Stomach (tissue), 19 donors: ENCODE measurements at places on chromosomes 13 and 19. TPM values are rescaled to one million over a fixed set of nuclear protein-coding genes. Genes with fewer than 3 reads are reported as not detected.

DNA sequence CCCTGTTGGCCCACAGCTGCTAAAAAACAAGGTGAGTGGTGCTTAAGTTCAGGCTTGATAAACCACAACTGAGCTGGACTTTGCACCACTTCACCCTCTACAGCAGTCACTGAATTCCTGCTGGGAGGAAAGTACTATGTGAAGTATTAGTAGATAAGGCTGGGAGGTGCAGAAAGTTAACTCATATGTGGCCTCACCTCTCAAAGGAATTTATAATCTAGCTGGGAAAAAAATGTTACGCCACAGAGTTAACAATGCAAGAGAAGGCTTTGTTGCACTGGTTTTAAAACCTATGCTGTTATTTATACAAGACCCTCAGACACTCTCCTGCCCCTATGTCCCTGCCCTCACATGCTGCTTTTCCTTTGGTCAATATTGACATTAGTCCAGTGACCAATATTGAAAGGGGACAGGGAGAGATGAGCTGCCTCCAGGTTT is 60.9 kb downstream of the LIG4 start:
- peak; percentile 92 for DNase-seq

- DNase-seq: peak; percentile 82
These were observed 5.8 kb downstream of the SPHK2 start for GRCh38 chr19:48624791-48625723.

DNA sequence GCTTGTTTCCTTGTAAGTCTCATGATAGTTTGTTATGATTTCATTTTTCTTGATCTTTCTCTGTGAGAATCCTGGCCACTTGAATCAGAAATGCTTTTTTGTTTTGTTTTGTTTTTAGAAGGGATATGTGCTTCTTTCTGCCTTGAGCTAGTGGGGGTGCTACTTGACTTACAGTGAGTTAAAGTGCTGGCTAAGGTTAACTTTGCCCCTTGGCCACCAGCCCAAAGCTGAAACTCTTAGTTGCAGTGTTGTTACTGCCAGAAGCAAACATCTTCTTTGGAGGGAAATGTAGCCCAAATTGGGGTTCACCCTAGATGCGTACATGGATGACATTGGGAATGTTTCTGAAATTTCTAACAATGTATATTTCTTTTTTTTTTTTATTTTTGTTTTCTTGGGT is 57.4 kb downstream of the TDRD3 start:
- DNase-seq: no peak

- DNase-seq: no peak
These were observed 1.4 kb downstream of the MAG start for GRCh38 chr19:35293363-35293739.

The PDX1 gene
- 0.92 TPM for total RNA-seq

DNA sequence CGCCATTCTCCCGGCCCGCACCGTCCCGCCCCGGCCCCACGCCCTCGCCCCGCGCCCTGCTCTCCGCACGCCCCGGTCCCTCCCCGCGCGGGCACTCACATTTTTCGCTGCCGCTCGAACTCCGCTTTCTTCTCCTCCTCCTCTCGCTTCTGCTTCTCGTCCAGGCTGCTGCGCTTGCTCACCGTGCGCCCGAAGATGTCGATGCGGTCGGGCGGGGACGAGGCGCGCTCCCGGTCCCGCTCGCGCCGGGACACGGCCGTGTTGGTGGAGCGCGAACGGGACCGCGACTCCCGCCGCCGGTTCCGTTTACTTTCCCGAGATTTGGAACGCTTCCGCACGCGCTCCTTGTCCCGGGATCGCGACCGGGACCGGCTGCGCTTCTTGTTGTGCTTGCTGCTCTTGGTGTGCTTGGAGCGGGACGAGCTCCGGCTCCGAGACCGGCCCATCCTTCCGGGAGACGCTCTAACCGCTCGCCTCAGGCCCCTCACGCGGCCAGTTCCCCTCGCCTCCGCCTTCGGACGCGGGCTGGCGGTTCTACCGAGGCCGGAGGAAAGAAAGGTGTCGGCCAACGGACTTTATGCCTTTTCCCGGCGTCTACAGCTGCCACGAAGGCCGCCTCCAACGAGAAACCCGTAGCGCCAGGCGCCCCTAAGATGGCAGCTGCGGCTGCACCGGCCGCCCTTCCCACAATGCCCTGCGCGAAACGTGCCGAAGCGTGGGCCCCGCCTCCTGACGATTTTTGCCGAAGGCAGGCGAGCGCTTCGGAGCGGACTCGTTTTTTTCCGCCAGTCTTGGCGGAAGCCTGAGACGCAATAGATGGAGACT is at the start of gene ARGLU1:
Gene ARGLU1 (minus strand): TSS at position 664 of the 825 bp plus-strand sequence. CDS start 218 bp downstream, at position 446.
- peak; percentile 98 for DNase-seq

The CC2D1A gene
- 381 TPM for total RNA-seq

The CCL25 gene
- 5.1 TPM for total RNA-seq

- DNase-seq: no peak
These were observed 5.1 kb downstream of the DNMT1 start for GRCh38 chr19:10189616-10190015.

- peak; percentile 80 for DNase-seq
These were observed at the start of gene BCL3 for GRCh38 chr19:44748426-44749254. TSS of gene BCL3 (plus strand) at chr19:44748708. CDS start at chr19:44748791, 83 bp downstream.

- DNase-seq: no peak
These were observed 173.8 kb downstream of the EFNB2 start for GRCh38 chr13:106361621-106362020.

- no peak for DNase-seq
These were observed 21.2 kb downstream of the DNMT1 start for GRCh38 chr19:10173527-10173926.
